ENCODE measurements at places on chromosomes 4 and X. TPM values are rescaled to one million over a fixed set of nuclear protein-coding genes. Genes with fewer than 3 reads are reported as not detected.

- DNase-seq = no peak
Measured at GRCh38 chr4:26196567-26196966, 124.2 kb upstream of the RBPJ start.

The PDE6B gene
- 14.5 TPM for total RNA-seq

DNA sequence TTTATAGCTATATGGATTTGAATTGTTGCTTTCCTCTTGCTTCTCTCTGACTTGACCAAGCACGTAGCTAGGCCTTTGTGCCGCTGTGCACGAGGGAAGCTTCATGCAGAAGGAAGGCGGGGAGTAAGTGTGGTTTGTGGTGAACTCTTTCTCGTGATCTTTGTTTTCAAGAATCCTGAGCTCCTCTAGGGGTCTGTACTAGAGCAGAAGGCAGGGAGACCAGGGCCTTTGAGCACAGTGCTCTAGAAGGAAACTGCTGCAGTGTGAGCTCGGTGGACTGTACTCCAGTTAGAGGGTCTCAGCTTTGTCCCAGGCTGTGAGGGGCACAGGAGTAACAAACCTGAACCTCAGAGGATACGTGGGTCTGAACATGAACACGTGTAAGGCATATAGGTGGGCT is 49.0 kb downstream of the AGA start:
- DNase-seq = peak; percentile 80

The TIGD4 gene
- total RNA-seq = 0.28 TPM

DNA sequence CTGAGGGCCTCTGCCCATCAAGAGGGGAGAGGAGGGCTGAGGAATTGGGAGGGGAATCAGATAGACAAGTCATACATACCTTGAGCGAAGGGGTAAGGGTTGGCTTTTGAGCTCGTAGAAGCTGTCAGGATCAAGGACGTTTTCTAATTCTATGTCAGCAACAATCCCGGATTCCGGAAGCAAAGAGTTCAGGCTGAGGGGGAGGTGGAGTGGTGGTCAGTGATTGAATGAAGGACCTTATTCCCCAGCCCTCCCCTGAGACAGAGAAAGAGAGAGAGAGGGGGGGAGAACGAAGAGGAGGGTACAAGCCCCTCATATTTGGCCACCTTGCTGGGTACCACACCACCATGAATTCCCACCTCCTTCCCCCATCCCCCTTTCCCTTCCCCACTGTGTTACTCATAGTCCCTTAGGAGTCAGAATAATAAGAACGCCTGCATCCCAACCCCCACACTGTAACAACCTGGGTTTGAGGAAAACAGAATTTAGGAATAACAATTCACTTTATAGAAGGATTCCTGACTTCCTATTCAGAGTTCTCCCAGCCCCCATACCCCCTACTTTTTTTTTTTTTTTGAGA is 2.7 kb downstream of the TFE3 start:
- no peak for DNase-seq

The NCAPG gene
- total RNA-seq = 46.3 TPM

GRCh38 chrX:118536687-118537461 is 41.3 kb downstream of the DOCK11 start:
- DNase-seq = peak; percentile 82

- DNase-seq = no peak
Measured at GRCh38 chrX:82362550-82362949, 1145.5 kb upstream of the POU3F4 start.

Data from activated CD4-positive, alpha-beta T cell treated with anti-CD3 and anti-CD28 coated beads, Interleukin-2, amount 10 ng/mL, durations not matched to agents 24 days and 14 days (primary cell).